ENCODE measurements at places on chromosomes 7 and 10.

GRCh38 chr10:119933179-119933578, 40.6 kb downstream of the SEC23IP start:
- no peak for DNase-seq

DNA sequence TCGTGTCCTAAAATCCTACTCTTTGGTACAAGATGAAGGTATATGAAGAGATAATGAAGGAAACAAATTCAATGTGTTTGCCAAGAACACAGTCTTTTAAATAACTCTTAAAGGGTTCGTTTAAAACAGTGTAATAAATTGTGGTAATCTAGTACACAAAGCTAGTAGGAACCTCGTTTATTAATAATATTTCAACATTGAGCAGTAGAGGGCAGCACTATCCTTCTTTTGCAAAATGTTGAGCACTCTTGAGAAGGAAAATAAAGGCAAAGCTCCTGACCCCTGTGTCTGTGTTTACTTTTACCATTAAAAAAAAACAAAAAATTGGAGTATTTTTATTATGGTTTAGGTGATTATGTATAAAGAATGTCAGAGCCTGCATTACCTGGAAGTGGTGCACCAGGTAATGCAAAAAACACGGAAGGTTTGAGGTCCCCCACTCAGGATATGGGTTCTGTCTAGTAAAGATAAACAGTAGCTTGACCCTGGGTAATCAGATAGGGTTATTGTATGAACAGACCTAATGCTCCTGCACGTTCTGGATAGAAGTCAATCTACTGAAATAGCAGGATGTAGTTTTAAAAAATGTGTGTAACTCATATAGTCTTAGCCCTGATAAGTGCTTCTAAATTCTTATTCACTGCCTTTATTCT, 5.7 kb upstream of the GOT1 start:
- DNase-seq = no peak

DNA sequence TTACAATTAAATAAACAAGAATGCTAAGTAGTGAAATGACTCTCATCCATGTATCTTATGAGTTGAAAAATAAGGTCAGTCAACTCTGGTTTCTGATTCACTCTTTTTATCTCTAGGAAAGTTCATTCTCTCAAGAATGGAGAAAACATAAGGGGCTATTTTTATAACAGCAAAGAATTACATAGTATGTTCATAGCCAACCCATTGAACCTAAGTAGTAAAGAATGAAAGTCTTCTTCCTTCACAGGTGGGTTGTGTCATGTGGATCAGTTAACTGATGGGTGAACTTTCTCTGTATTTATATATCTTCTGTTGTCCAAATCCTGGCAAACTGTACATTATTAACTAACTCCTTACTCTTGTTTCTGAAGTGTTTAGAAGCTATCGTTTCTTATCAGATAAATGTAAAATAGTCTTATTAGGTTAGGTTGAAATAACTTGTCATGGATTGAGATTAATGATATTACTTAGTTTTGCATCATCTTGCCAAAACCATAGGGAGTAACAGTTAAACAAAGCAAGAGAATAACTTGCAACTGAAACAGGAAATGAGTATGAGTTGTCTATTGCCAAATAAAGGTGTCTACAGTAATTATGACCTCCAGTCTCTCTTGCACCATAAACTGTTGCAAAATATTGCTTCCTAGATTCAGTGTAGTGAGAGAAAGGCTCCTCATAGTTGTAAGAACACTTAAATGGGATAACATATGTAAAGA, 86.8 kb downstream of the ANKRD7 start:
- no peak for DNase-seq

DNA sequence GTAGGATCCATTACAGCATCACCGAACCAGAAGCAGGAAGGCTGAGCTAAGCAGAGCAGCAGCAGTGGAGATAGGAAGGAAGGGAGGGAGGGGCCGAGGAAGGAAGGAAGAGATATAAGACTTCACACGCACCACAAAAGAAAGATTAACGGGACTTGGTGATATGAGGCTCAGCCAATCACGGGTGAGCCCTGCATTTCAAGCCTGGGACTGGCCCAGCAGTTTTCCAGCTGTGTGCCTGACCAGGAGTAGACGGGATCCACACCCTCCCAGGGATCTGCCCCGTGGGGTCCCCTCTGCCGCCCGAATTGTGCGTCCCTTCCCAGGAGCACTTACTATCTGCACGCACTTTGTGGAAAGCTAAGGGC, 16.2 kb downstream of the ATG9B start:
- DNase-seq = no peak

DNA sequence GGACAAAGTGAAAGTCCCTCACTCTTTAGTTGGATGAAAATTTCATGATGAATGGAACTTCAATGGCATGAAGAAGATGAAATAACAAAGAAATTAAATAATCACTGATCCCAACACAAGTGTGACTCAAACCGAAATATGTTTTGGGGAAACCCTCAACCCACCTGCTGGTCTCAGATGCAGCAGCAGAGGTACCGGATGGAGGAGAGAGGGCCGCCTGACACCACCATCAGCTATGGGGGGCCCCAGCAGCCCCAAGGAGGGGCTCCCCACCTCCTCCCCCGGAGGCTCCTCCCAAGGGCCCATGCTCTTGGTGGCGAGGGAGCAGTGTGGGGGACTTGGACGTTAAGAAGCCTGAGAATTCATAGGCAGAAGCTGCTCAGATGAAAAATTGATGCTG, 137.2 kb upstream of the ADARB2 start:
- DNase-seq = no peak

DNA sequence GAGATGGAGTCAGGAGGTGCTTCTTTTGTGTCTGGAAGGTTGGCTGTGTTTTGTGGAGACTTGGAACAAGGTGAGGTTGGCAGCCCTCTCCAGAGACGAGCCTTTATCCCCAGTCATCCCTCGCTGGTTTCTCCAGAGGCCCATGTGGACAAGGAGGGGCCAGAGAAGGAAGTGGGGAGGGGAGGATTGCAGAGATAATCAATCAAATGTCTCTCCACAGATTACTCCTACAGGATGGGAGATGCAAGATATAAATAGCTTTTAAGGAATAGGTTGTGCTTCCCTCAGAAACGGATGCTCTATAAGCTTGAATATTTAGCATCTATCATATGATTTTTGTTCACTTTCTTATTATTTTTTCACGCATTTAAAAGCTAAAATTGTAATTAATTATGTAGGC, 70.4 kb upstream of the VWDE start:
- DNase-seq = no peak

GRCh38 chr7:141430455-141431139, 120.6 kb upstream of the AGK start:
- no peak for DNase-seq

DNA sequence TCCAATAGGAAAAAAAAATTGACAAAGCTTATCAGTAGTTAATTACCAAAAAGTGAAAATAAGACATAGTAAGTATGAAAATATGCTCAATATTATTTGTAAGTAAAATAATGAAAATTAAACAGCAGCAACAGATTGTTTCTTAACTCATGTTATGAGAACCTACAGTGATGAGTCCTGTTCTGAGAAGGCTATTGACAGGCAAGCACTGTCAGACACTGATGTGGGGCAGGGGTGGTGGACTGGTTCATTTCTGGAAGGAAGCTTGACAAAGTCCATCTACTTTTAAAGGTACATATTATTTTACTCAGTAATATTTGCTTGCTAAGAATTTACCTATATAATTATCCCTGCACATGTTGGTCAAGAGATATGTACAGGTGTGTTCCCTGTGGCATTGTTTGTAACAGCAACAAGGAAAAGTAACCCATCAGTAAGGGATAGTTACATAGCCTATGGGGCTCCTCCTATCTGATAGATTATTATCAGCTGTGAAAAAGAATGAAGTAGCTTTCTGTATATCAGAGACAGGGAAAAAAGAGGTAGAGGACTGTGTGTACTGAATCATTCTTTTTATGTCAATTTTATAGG, 161.6 kb downstream of the RTKN2 start:
- no peak for DNase-seq

DNA sequence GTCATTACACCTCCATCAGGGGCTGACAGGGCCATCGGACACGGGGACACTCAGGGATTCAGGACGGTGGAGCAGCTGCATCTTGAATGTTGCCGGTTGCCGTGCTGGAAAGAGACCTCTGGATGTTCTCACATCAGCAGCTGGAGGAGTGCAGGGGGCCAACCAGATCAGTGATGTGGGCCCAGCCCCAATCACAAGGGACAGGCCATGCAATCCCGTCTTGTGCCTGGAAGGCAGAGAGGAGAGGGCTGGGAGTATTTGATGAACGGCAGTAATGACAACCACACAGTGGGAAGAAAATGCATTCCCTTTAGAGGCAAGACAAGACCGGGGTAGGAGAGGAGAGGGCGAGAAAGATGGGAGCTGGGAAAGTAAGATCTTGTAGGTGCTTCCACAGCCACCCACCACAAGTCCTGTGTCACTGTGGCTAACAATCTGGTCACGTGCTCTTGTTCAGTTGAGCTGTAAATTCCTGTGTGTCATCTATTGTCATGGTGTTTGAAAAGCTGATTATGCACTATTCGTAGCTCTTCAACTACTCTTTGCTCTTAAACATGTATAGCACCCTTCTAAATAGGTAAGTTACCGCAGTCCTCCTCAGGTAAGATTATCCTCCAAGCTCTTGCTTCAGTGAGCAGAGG, 85.9 kb upstream of the LEP start:
- DNase-seq = no peak

DNA sequence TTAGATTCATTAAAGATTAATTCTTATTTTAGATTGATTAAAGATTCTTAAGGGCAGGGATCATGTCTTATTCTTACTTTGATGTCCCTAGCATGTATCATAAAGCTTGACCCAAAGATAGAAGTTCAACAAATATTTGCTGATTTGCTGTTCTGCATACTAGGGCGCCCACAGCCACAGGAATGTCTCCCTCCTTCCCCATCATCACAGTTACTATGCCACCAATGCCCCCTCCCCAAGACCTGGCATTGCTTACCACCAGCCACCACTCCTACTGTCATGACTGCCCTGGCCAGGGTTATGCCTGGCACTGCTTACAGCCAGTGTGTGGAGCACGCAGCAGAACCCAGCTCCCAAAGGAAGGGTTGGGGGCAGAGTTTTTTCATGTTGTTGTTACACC, 86.7 kb upstream of the AGK start:
- DNase-seq = no peak

GRCh38 chr7:156639426-156640256, 933 bp upstream of the RNF32 start:
- DNase-seq = no peak

- no peak for DNase-seq
These were observed 122.2 kb downstream of the PCLO start for GRCh38 chr7:83040484-83040883.

DNA sequence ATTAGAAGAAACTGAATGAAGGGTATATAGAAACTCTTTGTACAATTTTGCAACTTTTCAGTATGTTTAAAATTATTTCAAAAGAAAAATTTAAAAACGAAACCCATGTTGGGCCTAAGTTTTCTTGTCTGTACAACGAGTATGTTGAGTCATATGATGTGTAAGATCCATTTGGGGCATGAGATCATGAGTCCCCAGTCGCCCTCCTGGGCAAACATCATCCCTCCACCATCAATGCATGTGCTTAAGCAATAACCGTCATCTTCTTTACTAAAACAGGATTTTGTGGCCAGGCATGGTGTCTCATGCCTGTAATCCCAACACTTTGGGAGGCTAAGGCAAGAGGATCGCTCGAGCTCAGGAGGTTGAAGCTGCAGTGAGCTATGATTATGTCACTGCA, 54.2 kb upstream of the CDCA7L start:
- no peak for DNase-seq

DNA sequence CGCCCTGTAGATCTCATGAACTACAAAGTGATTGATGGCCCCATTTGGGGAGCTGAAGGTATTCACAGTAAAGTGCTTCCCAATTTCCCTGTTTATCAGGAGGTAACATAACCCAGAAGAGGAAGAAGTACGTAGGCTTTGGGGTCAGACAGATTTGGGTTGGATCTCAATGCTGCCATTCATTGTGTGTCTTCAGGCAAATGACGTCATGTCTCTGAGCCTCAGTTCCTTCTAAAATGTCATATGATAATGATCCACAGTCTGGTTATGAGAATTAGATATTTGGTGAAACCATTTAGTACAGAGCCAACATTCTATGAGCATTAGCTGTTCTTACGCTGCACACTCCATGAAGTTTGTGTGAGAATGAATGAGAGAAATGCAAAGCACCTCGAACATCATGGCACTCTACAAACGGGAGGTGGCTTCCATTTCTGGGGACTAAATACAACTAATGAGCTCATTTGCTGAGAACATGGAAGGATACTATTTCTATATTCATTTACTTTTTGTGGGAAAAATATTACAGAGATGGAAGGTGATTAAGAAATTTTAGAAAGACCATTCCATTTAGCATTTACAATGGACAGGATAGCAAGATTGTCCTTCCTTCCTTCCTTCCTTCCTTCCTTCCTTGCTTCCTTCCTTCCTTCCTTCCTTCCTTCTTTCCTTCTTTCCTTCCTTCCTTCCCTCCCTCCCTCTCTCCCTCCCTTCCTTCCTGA, 13.8 kb upstream of the JCAD start:
- no peak for DNase-seq

DNA sequence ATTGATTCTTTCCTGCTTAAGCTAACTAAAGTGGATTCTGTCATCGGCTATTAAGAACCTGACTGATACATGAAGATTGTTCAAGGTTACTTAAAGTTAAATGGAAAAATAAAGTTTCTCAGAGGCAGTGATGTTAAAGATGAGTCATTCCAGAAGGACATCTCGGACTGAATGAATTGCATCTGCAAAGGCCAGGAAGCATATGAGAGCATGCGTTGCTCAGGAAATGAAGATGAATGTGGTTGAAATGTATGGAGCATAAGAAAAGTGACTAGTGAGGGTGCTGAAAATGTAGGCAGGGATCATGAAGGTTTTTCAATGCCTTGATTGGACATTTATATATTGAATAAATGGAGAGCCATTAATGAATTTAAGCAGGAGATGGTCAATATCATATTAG, 133.9 kb upstream of the GHITM start:
- no peak for DNase-seq

GRCh38 chr10:33229252-33229948, 105.1 kb downstream of the NRP1 start:
- DNase-seq = no peak

All from stimulated activated effector memory CD8-positive, alpha-beta T cell treated with anti-CD3 and anti-CD28 coated beads, Interleukin-12 subunit alpha, Interleukin-12 subunit beta, amount 100 ng/mL, for 72 hours (primary cell).